ENCODE measurements at places on chromosomes 7 and 10. TPM values are rescaled to one million over a fixed set of nuclear protein-coding genes. Genes with fewer than 3 reads are reported as not detected.

DNA sequence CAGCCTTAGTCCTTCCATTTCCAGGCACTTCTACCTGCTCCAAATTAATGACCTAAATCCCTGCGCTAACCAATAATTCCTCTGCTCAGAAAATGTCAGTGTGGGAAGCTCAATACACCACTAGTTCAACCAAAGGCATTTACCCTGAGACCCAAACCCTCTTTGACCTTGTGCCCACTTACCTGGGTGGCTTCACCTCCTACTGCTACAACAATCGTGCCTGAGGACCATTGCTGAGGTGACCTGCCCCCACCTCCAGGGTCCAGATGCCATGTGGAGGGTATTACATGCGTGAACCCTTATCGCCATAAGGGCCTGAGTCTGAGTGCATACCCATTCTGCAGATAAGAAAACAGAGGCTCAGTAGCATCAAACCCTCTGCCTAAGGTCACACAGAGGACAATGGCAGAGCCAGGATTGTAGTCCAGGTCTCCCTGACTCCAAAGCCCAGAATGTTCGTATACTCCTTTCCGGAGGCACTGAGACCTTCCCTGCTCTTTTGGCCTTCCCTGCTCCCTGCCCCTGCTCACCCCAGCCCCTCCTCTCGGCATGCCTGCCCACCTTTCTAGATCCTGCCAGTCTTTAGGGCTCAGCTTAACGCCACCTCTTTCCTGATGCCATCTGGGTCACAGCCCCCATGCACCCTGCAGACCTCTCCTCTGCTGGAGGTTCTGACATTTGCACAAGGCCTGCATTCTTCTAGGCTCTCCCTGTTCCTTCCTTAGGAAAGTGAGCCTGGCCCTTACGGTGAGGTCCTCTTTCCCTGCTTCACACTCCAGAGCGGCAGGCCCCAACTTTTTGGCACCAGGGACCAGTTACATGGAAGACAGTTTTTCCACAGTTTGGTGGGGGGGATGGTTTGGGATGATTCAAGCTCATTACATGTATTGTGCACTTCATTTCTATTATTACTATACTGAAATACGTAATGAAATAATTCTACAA lies 94.9 kb downstream of the CHST15 start:
- no peak for DNase-seq

DNA sequence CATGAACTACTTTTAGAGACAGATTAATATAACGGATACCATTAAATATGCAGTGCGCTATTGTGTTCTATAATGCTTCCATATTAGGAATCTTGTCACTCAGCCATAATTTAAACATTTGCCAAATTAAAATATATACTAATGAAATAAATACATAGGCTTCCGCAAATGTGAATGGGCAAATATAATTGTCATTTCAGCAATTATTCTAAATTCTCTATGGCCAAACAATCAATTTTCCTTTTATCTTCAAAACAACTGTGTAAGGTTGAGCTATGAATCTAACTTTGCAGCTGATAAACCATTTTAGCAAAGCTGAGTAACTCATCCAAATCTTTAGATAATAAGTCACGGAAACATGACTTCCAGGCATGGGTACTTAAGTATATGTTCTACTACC lies 20.7 kb upstream of the TSPAN13 start:
- DNase-seq = no peak

GRCh38 chr7:129719980-129720732 lies 108.6 kb downstream of the NRF1 start:
- DNase-seq = no peak

- no peak for DNase-seq
Measured at GRCh38 chr7:148987751-148988512, 40.4 kb downstream of the PDIA4 start.

DNA sequence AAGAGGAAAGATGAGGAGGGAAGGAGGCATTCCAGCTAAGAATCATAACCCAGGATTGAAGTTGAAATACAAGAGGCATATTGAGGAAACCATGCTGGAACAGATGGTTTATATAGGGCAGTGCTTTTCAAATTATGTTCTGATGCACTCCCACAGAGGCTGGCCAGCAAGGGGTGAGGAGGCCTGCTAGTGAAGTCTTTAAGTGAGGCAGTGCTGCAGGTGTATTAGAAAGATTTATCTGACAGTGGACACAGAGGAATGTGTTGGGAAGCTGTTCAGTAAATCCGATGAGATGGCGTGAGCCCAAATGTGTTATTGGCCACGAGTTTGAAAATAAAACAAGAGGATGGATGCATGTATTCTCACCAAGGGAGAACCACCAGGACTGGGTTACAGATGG lies 28.6 kb downstream of the REEP3 start:
- DNase-seq = no peak

DNA sequence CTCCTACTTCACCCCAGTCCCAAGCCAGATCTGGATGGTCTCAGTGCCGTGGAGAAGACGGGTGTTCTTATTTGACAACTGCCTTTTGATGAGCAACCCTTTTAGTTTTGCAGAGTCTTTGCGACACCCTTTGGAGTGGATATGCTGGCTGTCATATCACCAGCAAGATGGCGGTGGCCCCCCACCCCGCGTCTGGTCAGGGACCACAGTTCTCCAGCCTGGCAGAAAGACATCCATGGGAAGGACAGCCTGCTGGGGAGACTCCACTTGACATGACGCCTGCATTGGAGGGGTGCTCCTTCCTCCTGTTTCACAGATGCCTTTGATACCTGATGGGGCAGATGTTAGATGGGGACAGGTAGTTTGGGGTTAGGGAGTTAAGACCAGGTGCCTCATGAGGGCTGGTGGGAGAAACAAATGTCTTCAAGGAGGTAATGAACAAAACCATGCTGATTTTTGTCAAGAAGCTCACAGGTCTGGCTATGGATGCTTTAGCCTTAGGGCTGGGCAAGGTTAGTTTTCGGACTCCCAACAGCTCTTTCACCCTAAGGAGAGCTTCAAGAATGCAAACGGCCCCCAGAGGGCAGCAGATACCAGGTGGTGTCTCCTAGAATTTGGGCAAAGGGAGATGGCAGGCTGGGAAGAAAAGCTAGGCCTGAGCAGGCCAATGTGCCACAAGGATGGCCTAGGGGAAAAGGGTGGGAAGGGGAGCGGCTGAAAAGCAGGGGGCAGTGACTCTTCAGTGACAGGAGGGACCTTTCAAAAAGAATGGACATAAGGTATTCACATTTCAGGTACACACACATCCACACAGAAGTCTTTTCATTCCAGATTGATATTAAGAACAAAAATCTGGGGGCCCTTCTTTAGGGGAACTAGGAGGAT lies 95.2 kb downstream of the CLEC2L start:
- peak; percentile 68 for DNase-seq

DNA sequence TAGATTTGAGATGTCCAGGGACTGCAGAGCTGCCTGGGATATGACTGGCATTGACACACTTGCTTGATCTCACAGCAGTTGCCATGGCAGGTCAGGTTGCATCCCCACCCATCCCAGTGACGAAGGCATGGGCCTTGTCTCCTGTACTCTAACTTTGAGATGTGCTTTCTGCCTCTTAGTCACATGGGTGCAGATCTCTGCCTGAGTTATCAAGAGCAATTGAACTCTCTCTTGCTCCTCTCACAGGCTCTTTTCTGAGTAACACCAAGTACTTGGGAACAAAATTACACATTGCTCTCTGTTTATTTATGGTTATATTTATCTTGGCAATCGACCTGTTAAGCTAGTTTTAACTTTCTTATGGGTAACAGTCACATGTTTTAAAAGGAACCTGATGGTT lies 237.3 kb downstream of the NSUN6 start:
- DNase-seq = peak; percentile 65

Gene OR2A1
- polyA plus RNA-seq = 0.02 TPM

Gene MRLN
- not detected for polyA plus RNA-seq

Measured in right cardiac atrium (tissue), 5 donors.